HFFc6 (cell line): ENCODE measurements at places on chromosomes 16 and 17. TPM values are rescaled to one million over a fixed set of nuclear protein-coding genes. Genes with fewer than 3 reads are reported as not detected.

DNA sequence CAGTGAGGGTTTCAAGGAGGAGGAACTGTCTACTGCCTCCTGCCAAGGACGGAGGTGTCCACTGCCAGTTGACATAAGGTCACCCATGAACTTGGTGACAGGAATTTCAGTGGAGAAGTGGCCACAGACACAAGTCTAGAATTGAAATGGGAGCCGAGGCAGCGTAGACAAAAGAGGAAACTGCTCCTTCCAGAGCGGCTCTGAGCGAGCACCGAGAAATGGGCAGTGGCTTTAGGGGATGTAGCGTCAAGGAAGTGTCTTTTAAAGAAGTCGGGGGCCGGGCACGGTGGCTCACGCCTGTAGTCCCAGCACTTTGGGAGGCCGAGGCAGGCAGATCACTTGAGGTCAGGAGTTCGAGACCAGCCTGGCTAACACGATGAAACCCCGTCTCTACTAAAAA is 3.1 kb upstream of the SERPINF1 start:
- no peak overlapping the region for H3K27ac ChIP-seq
- no peak overlapping the region for H3K4me3 ChIP-seq
- peaks cover 24% of the 10 kb centered on the region for H3K4me1 ChIP-seq
- no peaks in the 10 kb centered on the region for H3K36me3 ChIP-seq

DNA sequence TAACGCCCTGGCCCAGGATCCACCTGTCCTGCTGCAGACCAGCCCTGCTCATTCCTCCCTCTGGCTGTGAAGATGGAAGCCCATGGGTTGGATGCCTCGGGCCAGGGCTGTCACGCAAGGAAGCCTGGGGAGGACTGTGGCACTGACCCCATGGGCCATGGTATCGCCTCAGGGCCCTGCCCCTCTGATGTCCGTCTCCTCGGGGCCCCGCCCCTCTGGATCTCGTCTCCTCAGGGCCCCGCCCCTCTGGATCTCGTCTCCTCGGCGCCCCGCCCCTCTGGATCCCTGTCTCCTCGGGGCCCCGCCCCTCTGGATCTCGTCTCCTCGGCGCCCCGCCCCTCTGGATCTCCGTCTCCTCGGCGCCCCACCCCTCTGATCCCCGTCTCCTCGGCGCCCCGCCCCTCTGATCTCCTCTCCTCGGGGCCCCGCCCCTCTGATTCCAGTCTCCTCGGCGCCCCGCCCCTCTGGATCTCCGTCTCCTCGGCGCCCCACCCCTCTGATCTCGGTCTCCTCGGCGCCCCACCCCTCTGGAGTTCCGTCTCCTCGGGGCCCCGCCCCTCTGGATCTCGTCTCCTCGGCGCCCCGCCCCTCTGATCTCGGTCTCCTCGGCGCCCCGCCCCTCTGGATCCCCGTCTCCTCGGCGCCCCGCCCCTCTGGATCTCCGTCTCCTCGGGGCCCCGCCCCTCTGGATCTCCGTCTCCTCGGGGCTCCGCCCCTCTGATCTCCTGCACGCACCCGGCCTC is 24.0 kb downstream of the METRNL start:
- DNase-seq, result no peak
- peak overlapping the region; percentile 29; the same call in 1 of the 2 replicates for H3K27ac ChIP-seq
- H3K27me3 ChIP-seq, result peaks cover 2% of the 10 kb centered on the region; the same call in 1 of the 2 replicates
- H3K4me1 ChIP-seq, result peaks cover 25% of the 10 kb centered on the region
- peak overlapping the region; percentile 64; the same call in 1 of the 2 replicates for H3K4me3 ChIP-seq

The SGCA gene
- 0.46 to 0.96 TPM (median 0.91 TPM) in 3 replicates for total RNA-seq

GRCh38 chr16:54588026-54588425 is 301.4 kb upstream of the IRX3 start:
- no peak overlapping the region for H3K4me3 ChIP-seq
- no peak for DNase-seq
- H3K27ac ChIP-seq, result no peak overlapping the region
- H3K36me3 ChIP-seq, result no peaks in the 10 kb centered on the region
- no peaks in the 10 kb centered on the region; the same call in none of the 2 replicates for H3K27me3 ChIP-seq
- no peaks in the 10 kb centered on the region for H3K4me1 ChIP-seq

- no peaks in the 10 kb centered on the region for H3K36me3 ChIP-seq
- DNase-seq, result no peak
- H3K27ac ChIP-seq, result no peak overlapping the region
- H3K4me3 ChIP-seq, result no peak overlapping the region
These were observed 1327.5 kb upstream of the CDH8 start for GRCh38 chr16:63363738-63364137.

DNA sequence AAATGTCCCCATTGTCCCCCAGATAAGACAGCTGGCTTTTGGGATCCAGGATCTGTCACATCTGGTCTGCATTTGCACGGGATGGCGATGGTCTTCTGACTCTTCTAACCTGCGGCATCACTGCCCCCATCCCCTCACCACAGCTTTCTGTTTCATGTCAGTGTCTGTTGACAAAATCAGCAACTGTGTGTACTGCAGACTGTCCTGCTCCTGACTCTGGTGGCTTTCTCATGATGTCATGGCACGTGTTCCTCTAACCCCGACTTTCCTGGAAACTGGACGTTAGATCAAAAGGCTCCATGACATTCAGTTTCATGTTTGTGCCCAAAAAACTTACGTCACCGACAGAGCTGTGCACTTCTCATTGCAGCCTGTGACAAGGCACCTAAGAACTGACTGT is 30.1 kb upstream of the CPNE2 start:
- H3K4me3 ChIP-seq, result no peak overlapping the region
- DNase-seq, result no peak
- H3K27ac ChIP-seq, result peak overlapping the region; percentile 72
- H3K27me3 ChIP-seq, result peaks cover 4% of the 10 kb centered on the region
- peaks cover 28% of the 10 kb centered on the region for H3K4me1 ChIP-seq

DNA sequence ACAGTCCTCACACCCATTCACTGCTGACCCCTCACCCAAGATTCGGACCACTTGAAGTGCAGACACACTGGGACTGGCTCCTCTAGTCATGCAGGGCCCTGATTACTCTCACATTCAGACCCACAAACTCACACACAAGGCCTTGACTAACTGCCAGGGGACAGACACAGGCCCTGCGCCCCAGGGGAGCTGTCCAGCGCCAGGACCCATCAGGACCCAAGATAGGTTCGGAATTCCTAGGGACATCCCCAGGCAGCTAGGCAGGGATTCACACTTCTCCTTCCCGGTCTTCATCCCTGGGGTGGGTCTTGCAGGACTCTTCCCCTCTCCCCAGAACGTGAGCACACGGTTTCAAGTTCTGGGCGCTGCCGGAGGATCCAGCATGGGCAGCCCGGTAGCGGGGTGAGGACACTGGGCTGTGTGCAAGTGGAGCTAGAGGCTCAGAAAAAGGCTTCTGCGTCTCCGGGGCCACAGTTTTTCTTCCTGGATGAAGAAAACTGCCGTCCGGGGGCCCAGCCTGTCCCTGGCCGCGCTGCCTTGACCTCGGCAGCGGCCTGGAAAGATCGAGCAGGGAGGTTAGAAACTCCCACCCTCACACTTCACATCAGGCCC is 1.6 kb downstream of the SEZ6 start:
- no peak overlapping the region for H3K4me3 ChIP-seq
- H3K36me3 ChIP-seq, result no peaks in the 10 kb centered on the region
- peak; percentile 4 for DNase-seq
- H3K4me1 ChIP-seq, result peaks cover 8% of the 10 kb centered on the region
- H3K27ac ChIP-seq, result no peak overlapping the region

DNA sequence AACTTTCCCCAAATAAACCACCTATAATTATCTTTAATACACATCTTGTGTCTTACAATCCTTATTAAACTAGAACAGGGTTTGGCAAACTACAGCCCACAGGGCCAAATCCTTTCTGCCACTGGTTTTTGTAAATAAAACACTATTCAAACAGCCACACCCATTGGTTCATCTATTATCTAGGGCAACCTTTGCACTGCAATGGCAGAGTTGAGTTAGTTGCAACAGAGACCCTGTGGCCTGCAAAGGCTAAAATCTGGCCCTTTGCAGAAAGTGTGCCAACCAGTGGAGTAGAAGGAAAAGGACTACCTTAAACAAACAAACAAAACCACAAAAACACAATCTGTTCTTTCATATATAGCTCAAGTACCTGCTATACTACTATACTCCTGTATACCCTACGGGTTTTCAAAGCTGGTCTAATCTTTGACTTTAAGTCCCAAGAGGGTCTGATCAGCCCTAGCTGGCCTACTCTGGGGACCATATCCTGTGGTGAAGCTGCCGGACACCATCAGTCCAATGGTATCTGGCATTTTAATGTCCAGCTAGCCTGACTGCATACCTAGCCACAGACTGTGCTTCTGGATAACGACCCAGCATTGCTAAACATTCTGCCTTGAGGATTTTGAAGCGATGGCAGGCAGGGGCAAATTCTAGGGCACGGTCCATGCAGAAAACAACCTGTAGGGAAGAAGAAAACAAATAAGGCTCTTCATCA is 23.3 kb downstream of the CNP start:
- H3K27me3 ChIP-seq, result no peaks in the 10 kb centered on the region; the same call in 1 of the 2 replicates
- peaks cover 20% of the 10 kb centered on the region for H3K4me1 ChIP-seq
- H3K27ac ChIP-seq, result no peak overlapping the region
- H3K4me3 ChIP-seq, result no peak overlapping the region
- peaks cover 60% of the 10 kb centered on the region for H3K36me3 ChIP-seq

- peak within 1 kb of the TSS; percentile 81 for H3K27ac ChIP-seq
- no peaks in the 10 kb centered on the region; the same call in 1 of the 2 replicates for H3K27me3 ChIP-seq
- peaks cover 29% of the 10 kb centered on the region for H3K4me1 ChIP-seq
- H3K4me3 ChIP-seq, result peak within 1 kb of the TSS; percentile 88
These were observed at the start of gene MYO1C for GRCh38 chr17:1492249-1493206. MYO1C (minus strand) TSS chr17:1492686; CDS start chr17:1492487, 199 bp downstream.

The ABCA6 gene
- 0.10 TPM in 1 of 2 replicates, not detected in the other for total RNA-seq

The PDIA2 gene
- not detected in 2 replicates for total RNA-seq

The PPY gene
- total RNA-seq, result not detected in 2 replicates

The PRRT2 gene
- total RNA-seq, result 1.9 to 4.3 TPM (median 2.6 TPM) in 3 replicates

The GUCY2D gene
- total RNA-seq, result not detected in 3 replicates

GRCh38 chr16:56075732-56076388 is 115.4 kb upstream of the GNAO1 start:
- no peak overlapping the region for H3K4me3 ChIP-seq
- peaks cover 10% of the 10 kb centered on the region; the same call in 1 of the 2 replicates for H3K36me3 ChIP-seq
- H3K4me1 ChIP-seq, result no peaks in the 10 kb centered on the region
- no peak for DNase-seq
- no peak overlapping the region for H3K27ac ChIP-seq

The TEX19 gene
- total RNA-seq, result not detected in 2 replicates

DNA sequence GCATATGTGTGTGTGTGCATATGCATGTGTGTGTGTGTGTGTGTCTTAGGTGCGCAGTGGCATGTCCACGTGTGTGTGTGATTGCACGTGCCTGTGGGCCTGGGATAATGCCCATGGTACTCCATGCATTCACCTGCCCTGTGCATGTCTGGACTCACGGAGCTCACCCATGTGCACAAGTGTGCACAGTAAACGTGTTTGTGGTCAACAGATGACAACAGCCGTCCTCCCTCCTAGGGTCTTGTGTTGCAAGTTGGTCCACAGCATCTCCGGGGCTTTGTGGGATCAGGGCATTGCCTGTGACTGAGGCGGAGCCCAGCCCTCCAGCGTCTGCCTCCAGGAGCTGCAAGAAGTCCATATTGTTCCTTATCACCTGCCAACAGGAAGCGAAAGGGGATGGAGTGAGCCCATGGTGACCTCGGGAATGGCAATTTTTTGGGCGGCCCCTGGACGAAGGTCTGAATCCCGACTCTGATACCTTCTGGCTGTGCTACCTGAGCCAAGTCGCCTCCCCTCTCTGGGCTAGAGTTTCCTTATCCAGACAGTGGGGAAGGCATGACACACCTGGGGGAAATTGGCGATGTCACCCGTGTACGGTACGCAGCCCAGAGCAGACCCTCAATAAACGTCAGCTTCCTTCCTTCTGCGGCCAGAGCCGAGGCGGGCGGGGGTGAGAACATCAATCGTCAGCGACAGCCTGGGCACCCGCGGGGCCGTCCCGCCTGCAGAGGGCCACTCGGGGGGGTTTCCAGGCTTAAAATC is 47.6 kb downstream of the IL21R start:
- no peak overlapping the region for H3K4me3 ChIP-seq
- H3K36me3 ChIP-seq, result peaks cover 20% of the 10 kb centered on the region
- no peak overlapping the region for H3K27ac ChIP-seq
- H3K27me3 ChIP-seq, result peaks cover 11% of the 10 kb centered on the region
- DNase-seq, result no peak

DNA sequence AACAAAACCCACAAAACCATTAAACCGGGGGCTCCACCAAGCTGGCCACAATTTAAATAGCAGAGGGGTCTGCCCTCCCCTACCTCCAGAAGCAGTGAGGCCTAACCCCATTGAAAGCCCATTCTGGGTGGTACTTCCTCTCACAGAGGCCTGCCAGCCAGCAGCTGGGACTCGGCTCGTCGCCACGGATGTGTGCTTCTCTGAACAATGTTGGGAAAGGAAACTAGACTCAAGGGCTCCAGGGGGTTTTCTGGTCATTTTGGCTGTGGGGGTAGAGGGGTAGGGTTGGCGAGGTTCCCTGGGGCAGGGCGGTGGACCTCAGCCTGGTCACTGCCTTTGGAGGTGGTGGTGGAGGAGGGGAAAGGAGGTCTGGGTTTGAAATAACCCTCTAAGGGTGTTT is 4.7 kb upstream of the PLCG2 start:
- no peaks in the 10 kb centered on the region for H3K4me1 ChIP-seq
- H3K27ac ChIP-seq, result no peak overlapping the region
- no peak for DNase-seq
- peaks cover 27% of the 10 kb centered on the region for H3K27me3 ChIP-seq
- no peaks in the 10 kb centered on the region for H3K36me3 ChIP-seq
- no peak overlapping the region for H3K4me3 ChIP-seq

The KRTAP3-2 gene
- total RNA-seq, result not detected in 3 replicates

The TIGD7 gene
- 3.4 to 4.6 TPM (median 4.5 TPM) in 3 replicates for total RNA-seq

DNA sequence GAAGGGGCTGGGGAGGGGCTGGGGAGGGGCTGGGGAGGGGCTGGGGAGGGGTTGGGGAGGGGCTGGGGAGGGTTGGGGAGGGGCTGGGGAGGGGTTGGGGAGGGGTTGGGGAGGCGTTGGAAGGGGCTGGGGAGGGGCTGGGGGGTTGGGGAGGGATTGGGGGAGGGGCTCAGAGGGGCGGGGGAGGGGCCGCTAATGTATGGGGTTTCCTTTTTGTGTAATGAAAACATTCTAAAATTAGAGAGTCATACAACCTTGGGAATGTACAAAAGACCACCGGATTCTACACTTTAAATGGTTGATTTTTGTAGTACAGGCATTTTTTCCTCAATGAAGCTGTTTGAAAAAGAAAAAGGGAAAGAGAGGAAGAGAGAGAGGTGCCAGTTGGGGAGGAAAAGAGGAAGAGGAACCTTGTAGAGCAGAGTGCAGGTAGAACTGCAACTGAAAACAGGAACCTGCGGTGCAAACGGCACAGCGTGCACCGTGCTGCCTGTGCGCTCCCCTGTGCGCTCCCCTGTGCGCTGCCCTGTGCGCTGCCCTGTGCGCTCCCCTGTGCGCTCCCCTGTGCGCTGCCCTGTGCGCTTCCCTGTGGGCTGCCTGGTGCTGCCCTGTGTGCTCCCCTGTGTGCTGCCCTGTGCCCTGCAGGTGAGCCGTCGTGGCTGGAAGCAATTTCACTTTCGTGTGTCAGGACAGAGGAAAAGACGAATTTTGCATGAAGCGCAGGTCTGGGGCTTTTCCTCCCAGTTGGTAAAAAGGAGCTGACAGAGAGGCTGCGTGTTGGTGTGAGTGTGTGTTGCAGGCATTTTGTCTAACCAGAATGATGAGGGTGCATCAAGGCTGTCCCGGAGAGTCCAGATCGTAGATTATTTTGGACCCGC is 40.8 kb downstream of the METRNL start:
- H3K27me3 ChIP-seq, result peaks cover 7% of the 10 kb centered on the region
- DNase-seq, result no peak
- no peak overlapping the region for H3K27ac ChIP-seq
- no peaks in the 10 kb centered on the region for H3K36me3 ChIP-seq
- H3K4me1 ChIP-seq, result no peaks in the 10 kb centered on the region
- no peak overlapping the region for H3K4me3 ChIP-seq

The CDRT15L2 gene
- total RNA-seq, result not detected in 3 replicates

The DNASE1L2 gene
- 0.99 to 1.3 TPM (median 1.1 TPM) in 3 replicates for total RNA-seq

The HOXB6 gene
- total RNA-seq, result not detected in 3 replicates
